WTC11 (cell line): ENCODE measurements at places on chromosomes 2 and 18. TPM values are rescaled to one million over a fixed set of nuclear protein-coding genes. Genes with fewer than 3 reads are reported as not detected.

MROH2A gene
- 0.16 TPM in 1 of 3 replicates, not detected in the others for total RNA-seq

SLC4A5 gene
- 0.62 to 1.8 TPM (median 1.2 TPM) in 3 replicates for total RNA-seq

MARCO gene
- 0.11 to 0.39 TPM in 2 of 3 replicates, not detected in the other for total RNA-seq

HOXD4 gene
- not detected in 3 replicates for total RNA-seq

CFAP65 gene
- 0.44 to 1.0 TPM (median 0.48 TPM) in 3 replicates for total RNA-seq

CTLA4 gene
- total RNA-seq = 0.31 to 0.44 TPM in 2 of 3 replicates, not detected in the other

MYO5B gene
- total RNA-seq = 7.0 to 8.7 TPM (median 7.4 TPM) in 3 replicates

KCNJ3 gene
- total RNA-seq = 0.31 to 0.69 TPM (median 0.32 TPM) in 3 replicates

HOXD3 gene
- total RNA-seq = not detected in 3 replicates

EFEMP1 gene
- 24.0 to 25.7 TPM (median 25.6 TPM) in 3 replicates for total RNA-seq

GAD1 gene
- 2.5 to 3.6 TPM (median 2.6 TPM) in 3 replicates for total RNA-seq

TWSG1 gene
- total RNA-seq = 18.2 to 19.3 TPM (median 18.3 TPM) in 3 replicates

HK2 gene
- 61.6 to 74.5 TPM (median 73.9 TPM) in 3 replicates for total RNA-seq

DCC gene
- 0.18 to 0.72 TPM (median 0.66 TPM) in 3 replicates for total RNA-seq

MYO1B gene
- 39.0 to 43.6 TPM (median 43.5 TPM) in 3 replicates for total RNA-seq

SLC1A4 gene
- 0.73 to 1.6 TPM (median 0.80 TPM) in 3 replicates for total RNA-seq

MOGAT1 gene
- total RNA-seq = 0.62 to 1.2 TPM (median 0.72 TPM) in 3 replicates

ACMSD gene
- not detected in 3 replicates for total RNA-seq

LYPD6 gene
- 4.8 to 5.1 TPM (median 5.0 TPM) in 3 replicates for total RNA-seq

MC2R gene
- total RNA-seq = not detected in 3 replicates

IFIH1 gene
- total RNA-seq = 1.3 to 2.3 TPM (median 2.1 TPM) in 3 replicates

NOL4 gene
- 0.57 to 1.4 TPM (median 1.2 TPM) in 3 replicates for total RNA-seq

MAT2A gene
- total RNA-seq = 208 to 222 TPM (median 208 TPM) in 3 replicates

HOXD9 gene
- not detected in 3 replicates for total RNA-seq

ELAC1 gene
- 3.9 to 4.3 TPM (median 4.0 TPM) in 3 replicates for total RNA-seq

TSN gene
- total RNA-seq = 68.5 to 87.3 TPM (median 77.1 TPM) in 3 replicates

REG3A gene
- total RNA-seq = 0.37 TPM in 1 of 3 replicates, not detected in the others

MIB1 gene
- total RNA-seq = 57.6 to 63.9 TPM (median 58.8 TPM) in 3 replicates

SERPINB12 gene
- not detected in 3 replicates for total RNA-seq

DSC2 gene
- total RNA-seq = 27.0 to 29.8 TPM (median 28.3 TPM) in 3 replicates

LCT gene
- 0.02 TPM in 1 of 3 replicates, not detected in the others for total RNA-seq

COMMD1 gene
- 21.4 to 24.7 TPM (median 21.8 TPM) in 3 replicates for total RNA-seq

ICA1L gene
- 2.7 to 3.1 TPM (median 2.8 TPM) in 3 replicates for total RNA-seq

RAB27B gene
- 0.30 to 0.87 TPM (median 0.80 TPM) in 3 replicates for total RNA-seq

LIMS2 gene
- total RNA-seq = 1.9 to 2.5 TPM (median 2.4 TPM) in 3 replicates

YES1 gene
- 89.7 to 113 TPM (median 96.6 TPM) in 3 replicates for total RNA-seq

MTCL1 gene
- total RNA-seq = 50.0 to 64.3 TPM (median 52.9 TPM) in 3 replicates
